ENCODE measurements at places on chromosomes 2 and 18. TPM values are rescaled to one million over a fixed set of nuclear protein-coding genes. Genes with fewer than 3 reads are reported as not detected.

- no peak for DNase-seq
These were observed 32.9 kb downstream of the NCK2 start for GRCh38 chr2:105777506-105778055.

GRCh38 chr2:218981390-218981880 is 3.5 kb downstream of the FEV start:
- DNase-seq: no peak

- no peak for DNase-seq
These were observed 287.7 kb downstream of the PIK3C3 start for GRCh38 chr18:42242758-42243157.

DNA sequence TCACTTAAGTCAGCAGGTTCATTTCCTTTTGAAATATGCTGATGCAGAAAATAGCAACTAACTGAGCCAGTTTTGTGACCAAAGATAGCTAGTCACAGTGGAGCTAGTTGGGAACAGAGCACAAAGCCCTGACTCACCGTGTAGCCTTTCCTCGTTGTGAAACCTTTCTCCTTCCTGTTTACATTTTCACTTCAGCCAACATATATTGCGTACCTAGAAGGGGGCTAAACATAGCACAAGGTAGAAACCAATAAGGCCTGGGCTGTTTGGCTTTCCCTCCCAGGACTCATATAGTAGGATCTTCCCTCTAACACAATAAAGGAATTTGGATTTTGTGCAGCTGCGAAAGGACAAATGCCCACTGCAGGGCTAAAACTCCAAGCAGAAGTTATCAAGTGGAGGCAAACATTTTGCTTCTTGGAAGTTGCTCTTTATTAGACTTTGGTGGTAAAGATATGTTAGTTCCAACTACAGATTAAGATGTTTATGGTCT is 24.5 kb upstream of the LPIN2 start:
- peak; percentile 79 for DNase-seq

GRCh38 chr2:42770288-42771131 is 6.6 kb upstream of the OXER1 start:
- DNase-seq: peak; percentile 37

- DNase-seq: no peak
These were observed 500.2 kb downstream of the XIRP2 start for GRCh38 chr2:167388497-167388896.

DNA sequence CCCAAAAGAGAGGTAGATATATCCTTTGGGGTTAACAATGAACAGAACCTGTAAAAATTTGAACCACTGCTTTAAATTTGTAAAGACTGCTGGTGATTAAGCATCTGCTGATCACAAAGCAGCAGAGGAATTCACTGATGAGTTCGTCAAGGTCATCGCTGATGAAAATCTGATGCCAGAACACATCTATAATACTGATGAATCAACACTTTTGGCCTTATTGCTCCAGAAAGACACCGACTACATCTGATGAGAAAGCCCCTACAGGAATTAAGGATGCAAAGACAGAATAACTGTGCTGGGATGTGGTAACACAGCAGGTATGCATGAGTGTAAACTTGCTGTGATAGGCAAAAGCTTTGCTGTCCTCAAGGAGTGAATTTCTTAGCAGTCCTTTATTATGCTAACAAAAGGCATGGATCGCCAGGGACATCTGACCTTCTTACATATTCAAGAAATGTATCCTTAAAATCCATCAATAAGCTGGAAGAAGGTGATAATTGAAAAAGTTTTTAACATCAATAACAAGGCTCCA is 30.5 kb upstream of the SGPP2 start:
- no peak for DNase-seq

DNA sequence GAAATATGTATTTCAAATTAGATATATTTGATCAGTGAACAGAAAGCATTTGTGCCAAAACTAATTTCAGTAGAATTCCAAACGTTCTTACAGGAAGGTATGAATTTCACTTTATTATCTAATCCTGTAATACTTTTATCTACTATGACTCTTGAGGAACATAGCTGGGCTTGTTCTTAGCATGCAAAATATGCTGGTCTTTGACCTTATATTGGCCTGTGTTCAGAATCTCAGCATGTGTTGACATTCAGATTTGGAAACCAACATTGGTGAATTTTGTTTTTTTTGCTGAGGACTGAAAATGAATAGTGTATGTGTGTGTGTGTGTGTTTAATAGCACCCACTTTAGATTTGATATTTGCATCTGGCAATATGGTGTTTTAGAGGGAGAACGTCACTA is 112.2 kb downstream of the MEIS1 start:
- no peak for DNase-seq

- DNase-seq: no peak
These were observed 311.6 kb upstream of the CDH7 start for GRCh38 chr18:65439188-65439587.

DNA sequence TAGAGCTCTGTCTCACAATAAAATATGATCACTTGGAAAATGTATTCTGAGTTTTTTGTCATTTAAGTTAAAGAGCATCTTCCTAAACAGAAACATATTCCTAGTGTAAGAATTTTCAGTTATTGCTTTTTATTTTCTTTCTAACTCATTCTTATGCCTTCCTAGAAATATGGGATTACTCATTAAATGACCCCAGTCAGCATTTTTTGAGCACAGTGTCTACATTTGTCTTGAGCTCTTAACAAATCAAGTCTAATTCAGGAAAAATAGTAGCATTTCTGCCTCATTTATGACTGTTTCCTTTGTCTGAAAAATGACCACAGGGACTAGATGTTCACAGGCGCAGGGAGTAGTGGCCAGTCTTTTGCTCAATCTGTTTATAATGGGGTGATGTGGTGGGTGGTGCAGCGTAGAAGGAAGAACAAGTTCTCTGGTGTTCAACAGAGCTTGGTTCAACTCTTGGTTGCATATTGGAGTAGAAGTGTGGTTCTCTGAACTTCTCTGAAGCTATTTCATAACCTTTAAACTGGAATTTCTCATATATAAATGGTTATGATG is 267.1 kb downstream of the CYRIA start:
- no peak for DNase-seq

DNA sequence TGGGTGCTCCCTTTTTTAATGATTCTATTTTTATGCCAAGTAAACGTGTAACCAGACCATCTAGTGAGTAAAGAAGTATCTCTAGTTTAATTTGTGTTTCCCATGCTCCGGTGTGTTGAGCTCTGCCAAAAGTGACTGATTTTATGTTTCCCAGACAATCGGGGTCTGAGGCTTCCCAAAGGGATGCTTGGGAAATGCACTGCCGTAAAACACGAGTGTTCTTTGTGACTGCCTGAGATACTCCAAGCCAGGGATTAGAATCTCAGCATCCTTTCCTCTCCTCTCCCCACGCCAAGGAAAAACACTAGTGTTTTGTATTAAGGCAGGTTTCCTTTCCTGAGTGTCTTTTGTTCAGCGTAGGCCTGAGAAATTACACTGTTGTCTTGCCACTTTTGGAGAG is 180.5 kb upstream of the NRP2 start:
- DNase-seq: no peak

- peak; percentile 66 for DNase-seq
These were observed 35.8 kb downstream of the ANO7 start for GRCh38 chr2:241224018-241224850.

DNA sequence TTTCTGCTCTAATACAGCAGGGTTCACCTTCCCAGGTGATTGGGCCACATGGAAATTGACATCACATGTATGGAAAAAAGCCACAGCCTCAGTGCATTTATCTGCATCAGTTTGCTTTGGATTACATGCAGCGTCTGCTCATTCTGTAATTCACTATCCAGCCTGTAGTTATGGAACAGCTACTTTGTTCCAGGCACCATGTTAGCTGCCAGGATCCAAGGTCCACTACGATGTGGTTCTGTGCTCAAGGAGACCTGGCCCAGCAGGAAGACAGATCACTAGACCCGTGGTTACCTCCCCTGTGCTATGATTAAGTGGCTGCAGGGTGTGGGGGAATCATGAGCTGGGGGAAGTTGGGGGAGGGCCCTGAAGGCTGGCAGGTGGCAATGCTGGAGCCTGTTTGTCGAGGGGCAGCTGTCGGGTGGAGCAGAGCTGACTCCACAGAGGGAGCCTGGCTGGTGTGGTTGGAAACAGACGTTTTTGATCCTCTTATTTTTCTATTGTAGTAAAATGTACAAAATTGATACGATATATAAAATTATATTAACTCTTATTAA is 58.6 kb downstream of the TSHZ1 start:
- DNase-seq: no peak

DNA sequence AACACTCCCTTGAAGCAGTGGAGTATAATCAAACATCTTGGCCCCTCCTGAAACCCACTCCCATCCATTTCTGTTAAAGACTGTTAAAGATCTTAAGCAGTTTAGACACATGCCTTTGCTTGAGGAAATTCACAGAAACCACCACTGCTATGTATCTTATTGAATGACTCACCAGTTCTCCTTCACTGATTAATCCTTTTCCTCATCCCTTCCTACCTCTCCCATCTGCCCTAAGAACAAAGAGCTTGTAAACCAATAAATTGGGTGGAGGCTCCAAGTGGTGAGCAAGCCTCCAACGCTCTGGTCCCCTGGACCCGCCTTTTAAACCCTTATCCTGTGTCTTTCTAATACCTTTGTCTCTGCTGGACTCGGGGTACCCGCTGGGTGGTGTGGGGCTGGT is 746.1 kb downstream of the LRP1B start:
- no peak for DNase-seq

GRCh38 chr18:74534150-74534969 is at the start of gene CNDP1:
Gene CNDP1, plus strand, starts transcription at chr18:74534500. Its CDS starts 168 bp downstream, at chr18:74534668.
- no peak for DNase-seq

- no peak for DNase-seq
These were observed 64.8 kb upstream of the ALKAL2 start for GRCh38 chr2:352696-353095.

GRCh38 chr2:45257820-45258219 is 248.6 kb upstream of the SIX2 start:
- DNase-seq: no peak

DNA sequence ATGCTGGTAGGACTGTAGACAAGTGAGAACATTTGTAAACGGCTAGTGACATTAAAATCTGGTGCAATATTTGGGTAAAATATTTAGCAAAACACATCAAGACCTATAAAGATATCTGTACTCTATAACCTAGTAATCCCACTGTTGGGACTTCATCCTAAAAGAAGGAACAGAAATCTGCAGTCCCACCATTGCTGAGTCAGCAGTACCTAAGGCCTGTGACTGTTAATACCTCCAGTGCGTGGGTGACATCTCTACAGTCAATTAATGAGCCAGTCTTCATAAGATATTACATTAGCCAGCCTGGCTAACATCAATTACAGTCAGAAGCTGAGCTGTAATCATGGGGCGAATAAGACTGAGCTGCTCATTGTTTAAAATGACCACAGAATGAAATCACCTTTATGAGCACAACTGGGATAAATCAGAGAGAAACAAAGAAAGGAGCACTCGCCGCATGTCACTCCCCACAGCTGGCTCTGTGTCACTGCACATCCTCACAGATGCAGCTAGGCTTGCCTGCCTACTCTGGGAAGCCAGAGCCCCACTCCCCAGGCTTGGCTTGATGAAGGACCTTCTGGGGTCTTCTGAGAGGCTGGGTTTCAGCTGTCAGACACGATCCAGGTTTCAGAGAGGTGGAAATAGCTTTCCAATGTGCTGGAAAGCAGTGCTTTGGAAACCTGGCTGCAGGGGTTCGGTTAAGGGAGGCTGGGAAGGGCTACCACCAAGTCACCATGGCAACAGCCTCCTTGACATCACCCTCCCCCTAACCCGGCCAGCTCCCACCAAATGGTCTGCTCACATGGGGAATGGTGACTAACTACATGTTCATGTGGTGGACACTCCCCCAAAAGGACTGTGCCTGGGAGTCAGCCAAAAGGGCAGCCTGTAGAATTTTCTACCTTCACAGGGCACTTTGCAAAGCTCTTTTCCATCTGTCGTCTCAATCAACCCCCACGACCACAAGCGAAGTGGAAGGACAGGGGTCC is 145.0 kb downstream of the ZBTB7C start:
- peak; percentile 53 for DNase-seq

DNA sequence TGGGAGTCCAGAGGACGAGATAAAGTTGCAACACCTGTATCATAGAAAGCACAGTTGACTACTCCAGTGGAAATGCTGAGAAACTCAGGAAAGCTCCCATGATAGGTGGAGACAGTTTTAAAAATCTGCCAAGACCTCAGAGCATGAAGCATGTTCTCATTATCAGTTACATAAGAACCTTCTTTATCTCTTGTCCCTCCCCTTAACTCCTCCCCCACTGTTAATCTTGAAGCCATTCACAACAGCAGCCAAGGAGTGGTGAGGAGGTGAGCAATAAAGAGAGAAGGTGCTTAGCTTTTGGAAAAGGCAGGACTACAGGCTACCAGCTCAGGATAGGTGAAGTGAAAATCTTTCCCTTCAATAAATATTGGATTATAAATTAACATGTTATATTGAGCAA is 657.9 kb downstream of the NYAP2 start:
- no peak for DNase-seq

DNA sequence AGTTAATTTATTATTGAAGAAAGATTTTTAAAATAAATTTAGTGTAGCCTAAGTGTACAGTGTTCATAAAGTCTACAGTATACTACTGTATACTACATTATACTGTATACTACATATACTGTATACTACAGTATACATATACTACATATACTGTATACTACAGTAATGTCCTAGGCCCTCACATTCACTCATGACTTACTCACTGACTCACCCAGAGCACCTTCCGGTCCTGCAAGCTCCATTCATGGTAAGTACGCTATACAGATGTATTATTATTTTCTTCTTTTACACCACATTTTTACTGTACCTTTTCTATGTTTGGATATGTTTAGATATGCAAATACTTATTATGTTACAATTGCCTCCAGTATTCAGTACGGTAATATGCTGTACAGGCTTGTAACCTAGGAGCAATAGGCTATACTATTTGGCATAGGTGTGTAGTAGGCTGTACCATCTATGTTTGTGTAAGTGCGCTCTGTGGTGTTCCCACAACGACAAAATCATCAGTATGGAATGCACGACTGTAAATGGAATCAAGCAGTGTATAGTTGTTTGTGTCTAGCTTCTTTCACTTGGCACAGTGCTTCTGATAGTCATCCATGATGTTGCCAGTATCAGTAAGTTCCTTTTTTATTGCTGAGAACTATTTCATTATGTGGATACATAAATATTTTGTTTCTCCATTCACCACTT is 245.7 kb downstream of the MTX2 start:
- DNase-seq: no peak

The EFR3B gene
- total RNA-seq: 0.02 TPM

The OR6B2 gene
- not detected for total RNA-seq

The TRIM43 gene
- total RNA-seq: not detected

The PROC gene
- 0.64 TPM for total RNA-seq

The GRB14 gene
- not detected for total RNA-seq

The TBR1 gene
- total RNA-seq: not detected

The SNTG2 gene
- total RNA-seq: not detected

Data from M059J (cell line).